ENCODE measurements at places on chromosomes 7 and 10.

- no peak for DNase-seq
Observed at GRCh38 chr7:102101926-102102325, 184.7 kb upstream of the SH2B2 start.

GRCh38 chr10:33396279-33396678, 61.8 kb upstream of the NRP1 start:
- no peak for DNase-seq

GRCh38 chr10:112898540-112899390, 51.3 kb upstream of the TCF7L2 start:
- DNase-seq, result no peak

DNA sequence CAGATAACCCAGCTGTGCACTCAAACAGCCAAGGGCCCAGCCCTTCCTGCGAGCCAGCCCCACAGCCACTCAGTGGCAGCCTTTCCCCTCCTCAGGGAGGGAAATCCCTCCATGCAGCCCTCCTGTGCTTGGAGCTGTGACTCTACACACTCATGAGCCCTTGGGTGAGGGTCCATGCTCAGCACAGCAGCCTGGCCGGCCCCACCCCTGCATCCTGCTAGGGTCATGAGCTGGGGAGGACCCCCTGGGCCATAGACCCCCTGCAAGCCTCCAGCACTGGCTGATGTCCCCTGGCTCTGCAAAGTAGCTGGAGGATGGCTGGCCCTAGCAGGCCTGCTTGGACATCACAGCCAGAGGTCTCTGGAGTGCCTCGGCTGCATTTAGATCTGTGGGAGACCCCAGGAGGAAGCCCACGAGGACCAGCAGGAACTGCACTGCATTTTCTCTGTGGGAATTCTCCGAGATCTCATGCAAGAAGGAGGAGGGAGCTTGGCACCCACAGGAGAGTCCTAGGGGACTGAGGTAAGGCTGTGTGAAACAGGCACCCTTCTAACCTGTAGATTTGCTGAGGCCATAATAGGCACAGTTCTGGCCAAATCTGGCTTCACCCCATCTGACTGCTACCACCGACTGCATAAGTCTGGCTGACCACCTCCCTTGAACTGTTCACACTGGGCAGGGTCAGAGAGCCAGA, 17.4 kb downstream of the TMEM273 start:
- DNase-seq, result no peak

DNA sequence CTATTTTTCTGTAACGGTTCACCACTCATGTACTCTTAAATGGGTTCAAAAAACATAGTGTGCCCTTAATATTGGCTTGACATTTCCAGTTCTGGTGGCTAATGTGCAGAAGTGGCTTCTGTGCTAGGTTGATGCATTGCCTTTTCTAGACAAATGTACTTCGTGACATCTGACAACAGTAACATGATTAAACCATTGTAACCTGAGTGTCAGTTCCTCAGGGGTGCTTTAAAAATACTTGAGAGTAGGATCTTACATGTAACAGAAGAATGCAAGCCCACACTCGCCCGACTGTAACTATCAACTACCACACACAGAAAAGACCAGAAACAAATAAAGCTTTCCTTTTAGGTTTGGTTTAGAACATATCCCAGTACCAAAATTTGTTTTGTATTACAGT, 393.4 kb upstream of the NFE2L3 start:
- DNase-seq, result no peak

DNA sequence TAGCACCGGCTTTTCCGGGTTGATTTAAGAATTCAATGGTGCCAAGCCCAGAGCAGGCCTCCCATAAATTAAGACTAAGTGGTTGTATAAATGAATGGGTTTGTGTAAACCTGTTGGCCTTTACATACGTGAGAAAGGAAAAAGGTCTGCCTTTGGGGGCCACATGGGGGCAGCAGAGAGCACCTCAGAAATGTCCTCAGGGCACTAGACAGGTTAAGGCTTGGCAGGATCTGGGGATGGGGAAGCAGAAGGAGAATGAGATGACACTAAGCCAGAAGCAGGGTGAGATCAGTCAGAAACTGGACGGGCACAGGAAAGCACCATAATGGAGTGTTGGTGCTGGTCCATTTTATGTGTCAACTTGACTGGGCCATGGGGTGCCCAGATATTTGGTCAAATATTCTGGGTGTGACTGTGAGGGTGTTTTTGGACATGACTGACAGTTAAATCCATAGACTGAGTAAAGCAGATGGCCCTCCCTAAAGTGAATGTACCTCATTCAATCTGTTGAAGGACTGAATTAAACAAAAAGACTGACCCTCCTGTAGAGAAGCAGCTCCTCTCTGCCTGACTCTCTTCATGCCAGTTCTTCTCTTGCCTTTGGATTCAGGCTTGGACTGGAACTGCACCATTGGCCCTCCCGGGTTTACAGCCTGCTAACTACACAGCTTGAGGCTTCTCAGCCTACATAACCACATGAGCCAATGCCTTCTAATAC, 58.9 kb downstream of the FRMPD2 start:
- DNase-seq, result no peak

DNA sequence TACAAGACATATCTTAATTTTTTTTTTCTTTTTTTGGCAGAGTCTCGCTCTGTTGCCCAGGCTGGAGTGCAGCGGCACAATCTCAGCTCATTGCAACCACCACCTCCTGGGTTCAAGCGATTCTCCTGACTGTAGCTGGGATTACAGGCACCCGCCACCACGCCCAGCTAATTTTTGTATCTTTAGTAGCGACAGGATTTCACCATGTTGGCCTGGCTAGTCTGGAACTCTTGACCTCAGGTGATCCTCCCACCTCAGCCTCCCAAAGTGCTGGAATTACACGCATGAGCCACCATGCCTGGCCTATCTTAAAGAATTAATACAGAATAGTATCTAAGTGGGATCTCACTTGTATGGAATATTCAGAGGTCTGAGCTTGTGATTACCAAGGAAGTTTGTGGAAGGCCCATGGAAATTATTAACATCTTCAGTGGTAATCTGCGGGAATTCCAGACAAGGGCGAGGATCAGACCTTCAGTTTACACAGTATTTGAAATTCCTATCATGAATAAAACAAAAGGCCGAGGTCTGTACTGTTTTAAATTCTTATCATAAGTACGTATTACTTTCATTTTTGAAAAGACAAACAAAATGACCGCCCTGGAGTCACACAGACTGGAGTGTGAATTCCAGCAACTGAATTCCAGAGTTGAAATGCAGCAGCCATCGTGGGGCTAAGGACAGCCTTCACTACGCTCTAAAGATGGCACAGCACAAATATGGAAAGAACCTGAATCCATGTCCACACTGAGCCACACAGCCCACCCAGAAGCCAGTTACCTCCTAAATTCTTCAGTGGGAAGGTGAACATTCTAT, 16.7 kb downstream of the GPRIN2 start:
- DNase-seq, result no peak

DNA sequence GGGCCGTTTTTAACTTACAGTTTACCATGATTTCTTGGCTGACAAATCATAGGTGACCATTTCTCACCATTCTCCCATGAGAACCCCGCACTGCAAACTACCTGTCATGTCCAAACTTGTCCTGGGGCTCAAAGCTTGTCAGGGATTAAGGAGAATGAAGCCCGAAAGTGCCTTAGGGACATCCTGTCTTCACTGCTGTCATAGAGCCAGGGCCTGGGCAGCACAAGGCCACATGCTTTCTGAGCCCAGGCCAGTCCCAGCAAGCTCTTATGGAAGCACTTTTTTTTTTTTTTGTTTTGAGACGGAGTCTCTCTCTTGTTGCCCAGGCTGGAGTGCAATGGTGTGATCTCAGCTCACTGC, 33.9 kb downstream of the CCM2 start:
- no peak for DNase-seq

GRCh38 chr7:117458977-117459583, 20.7 kb upstream of the CFTR start:
- DNase-seq, result no peak

GRCh38 chr7:15475808-15476530, 85.8 kb downstream of the AGMO start:
- no peak for DNase-seq

GRCh38 chr10:130749911-130750310, 561.6 kb downstream of the TCERG1L start:
- no peak for DNase-seq

- DNase-seq, result no peak
Observed at GRCh38 chr10:79133416-79133815, 64.7 kb downstream of the ZMIZ1 start.

- DNase-seq, result peak; percentile 66
Observed at GRCh38 chr10:26438534-26439341, 597 bp downstream of the APBB1IP start.

DNA sequence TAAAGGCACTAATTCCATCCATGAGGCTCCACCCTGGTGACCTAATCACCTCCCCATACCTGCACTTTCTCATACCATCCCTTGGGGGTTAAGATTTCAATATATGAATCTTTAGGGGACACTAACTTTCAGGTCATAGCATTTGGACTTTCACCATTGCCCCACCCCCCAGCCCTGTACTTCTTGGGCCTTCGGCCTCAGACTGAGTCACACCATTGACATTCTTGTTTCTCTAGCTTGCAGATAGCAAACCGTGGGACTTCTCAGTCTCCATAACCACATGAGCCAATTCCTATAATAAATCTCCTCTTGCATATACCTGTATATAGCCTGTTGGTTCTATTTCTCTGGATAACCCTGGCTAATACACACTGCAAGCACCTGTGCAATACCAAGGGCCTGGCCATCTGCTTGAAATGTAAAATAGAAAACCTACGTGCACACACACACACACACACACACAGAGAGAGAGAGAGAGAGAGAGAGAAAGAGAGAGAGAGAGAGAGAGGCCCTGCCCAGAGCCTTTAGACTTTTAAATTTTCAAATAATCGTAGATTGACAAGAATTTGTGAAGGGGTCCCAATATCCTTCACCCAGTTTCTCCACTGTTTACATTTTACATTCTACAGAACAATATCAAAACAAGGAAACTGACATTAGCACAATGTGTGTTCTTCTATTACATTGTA, 25.3 kb downstream of the ANXA8 start:
- no peak for DNase-seq
